ENCODE measurements at places on chromosomes 3 and 15.

DNA sequence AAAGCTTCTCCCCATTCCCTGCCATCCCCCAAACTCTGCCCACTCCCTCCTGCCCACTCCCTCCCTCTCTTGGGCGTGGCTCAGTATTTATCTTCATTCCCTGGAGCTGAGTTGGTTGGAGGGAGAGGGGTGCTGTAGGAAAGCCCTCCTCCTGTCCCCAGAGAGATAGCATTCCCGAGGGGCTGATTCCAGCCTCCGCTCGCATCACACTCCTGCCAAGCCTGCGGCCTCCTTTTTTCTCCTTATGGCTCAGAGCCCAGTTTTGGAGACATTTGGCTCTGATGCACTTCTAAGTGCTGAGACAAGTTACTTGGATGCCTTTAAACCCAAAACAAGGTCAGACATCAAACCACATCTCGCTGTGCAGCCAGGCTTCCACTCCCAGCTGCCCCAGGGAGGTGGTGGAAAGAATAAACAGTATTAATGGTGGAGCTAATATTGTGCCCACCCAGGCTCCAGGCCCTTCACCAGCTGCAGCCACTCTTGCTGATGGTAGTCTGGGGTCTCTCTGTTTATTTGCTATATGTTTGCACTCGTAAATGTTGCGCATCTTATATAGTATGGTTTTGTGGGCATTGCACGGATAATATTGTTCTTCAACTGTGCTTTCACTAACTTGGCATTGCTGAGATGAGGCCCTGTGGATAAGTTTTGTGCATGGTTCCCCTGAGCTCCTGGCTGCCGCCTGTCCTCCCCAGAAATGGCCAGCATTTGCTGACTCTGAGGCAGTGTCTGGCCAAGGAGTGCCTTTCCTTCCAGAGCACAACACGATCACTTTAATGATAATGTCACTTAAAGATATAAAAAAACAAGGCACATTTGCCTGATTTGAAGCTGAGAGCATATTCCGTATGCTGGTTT is 157.2 kb downstream of the LRRC28 start:
- DNase-seq = no peak
- H3K27ac ChIP-seq = no peak overlapping the region
- H3K4me1 ChIP-seq = peaks cover 3% of the 10 kb centered on the region
- no peaks in the 10 kb centered on the region for H3K27me3 ChIP-seq

DNA sequence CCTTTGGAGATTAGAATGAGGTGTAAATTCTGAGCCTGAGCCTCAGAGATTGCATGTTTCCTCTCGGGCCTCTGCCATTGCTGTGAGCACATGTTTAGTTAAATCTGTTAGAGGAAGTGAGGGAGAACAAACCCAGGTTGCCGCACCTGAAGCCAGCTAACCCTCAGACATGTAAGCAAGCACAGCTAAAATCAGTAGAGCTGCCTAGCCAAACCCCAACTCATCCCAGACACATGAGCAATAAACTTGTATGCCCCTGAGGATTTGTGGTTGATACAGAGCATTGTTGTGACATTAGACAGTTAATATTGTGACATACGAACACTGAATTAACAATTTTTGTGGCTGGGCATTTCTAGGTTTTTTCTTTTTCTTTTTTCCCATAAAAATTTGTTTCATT is 41.9 kb downstream of the NMD3 start:
- H3K27ac ChIP-seq = no peak overlapping the region
- no peaks in the 10 kb centered on the region for H3K4me1 ChIP-seq
- H3K36me3 ChIP-seq = no peaks in the 10 kb centered on the region
- no peak overlapping the region for H3K4me3 ChIP-seq
- no peaks in the 10 kb centered on the region for H3K27me3 ChIP-seq

DNA sequence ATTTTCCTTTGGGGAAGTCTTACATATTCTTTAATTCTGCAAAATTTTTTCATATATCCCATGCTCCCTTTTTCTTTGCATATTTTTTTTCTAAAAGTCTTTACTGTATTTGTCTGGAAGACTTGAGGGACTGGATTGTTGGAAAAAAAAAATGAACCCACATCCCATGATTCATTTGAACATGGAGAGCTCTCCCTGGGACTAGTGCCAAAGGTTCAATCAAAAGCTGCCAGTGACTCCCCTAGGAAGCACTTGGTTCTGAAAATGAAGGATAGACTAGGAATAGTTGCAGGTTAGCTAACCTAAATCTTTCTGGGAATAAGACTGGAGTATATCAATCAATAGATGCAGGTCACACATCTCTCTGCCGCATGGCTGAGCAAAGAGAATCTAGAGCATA is 16.4 kb upstream of the BNC1 start:
- H3K4me1 ChIP-seq = no peaks in the 10 kb centered on the region
- no peak overlapping the region for H3K27ac ChIP-seq
- no peak for DNase-seq
- no peak overlapping the region for H3K4me3 ChIP-seq

DNA sequence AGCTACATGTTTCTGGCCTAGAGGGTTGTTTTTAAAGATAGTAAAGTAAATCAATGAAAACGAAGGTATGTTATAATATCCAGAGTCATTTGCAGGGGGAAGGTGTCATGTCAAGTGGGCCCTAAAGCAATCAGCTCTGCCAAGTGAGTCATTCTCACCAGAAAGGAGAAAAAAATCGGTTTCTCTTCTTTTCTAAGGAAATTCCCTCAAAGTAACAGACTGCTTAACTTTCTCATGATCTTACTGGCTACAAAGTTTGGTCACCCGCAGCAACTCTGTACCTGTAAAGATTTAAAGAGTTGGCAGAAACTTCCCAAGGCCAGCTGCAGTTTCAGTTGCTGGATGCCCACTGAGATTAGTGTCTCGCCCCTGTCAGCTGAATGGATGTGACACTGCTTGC is 5.5 kb upstream of the FSIP1 start:
- H3K27ac ChIP-seq = no peak overlapping the region
- peaks cover 6% of the 10 kb centered on the region for H3K4me1 ChIP-seq
- H3K27me3 ChIP-seq = no peaks in the 10 kb centered on the region
- no peak for DNase-seq

DNA sequence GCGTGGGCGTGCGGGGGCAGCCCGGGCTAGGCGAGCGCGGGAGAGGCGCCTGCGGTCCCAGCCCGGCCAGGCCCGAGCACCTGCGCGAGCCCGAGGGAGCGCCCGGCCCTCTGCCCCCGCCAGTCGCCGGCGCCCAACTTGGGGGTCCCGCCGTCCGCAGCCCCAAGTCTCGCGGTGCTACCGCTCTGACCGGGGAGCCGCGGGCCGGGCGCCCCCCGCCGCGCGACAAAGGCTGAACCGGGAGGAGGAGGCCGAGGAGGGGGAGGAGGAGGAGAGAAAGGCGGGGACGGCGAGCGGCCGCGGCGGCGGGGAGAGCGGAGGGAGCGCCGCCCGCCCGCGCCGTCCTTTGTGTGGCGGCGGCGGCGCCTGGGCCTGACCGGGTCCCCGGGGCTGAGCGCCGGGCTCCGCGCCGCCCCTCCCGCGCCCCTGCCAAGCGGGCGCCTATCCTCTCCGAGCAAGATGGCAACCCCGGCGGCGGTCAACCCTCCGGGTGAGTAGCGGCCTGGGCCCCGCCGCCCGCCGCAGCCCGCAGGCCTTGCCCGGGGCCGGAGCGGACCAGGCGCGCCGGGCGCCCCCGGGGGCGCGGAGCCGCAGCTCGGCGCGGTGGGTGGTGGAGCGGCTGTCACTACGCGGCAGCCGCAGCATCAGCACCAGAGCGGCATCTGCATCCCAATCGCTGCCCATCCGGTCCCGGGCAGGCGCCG is at the start of gene ARNT2:
Gene ARNT2 (plus strand): TSS at position 326 of the 704 bp plus-strand sequence. CDS start 134 bp downstream, at position 460.
- DNase-seq = no peak
- no peaks in the 10 kb centered on the region for H3K4me1 ChIP-seq
- no peak within 1 kb of the TSS for H3K4me3 ChIP-seq
- H3K27ac ChIP-seq = no peak within 1 kb of the TSS
- no peaks in the 10 kb centered on the region for H3K36me3 ChIP-seq

GRCh38 chr15:96351761-96352603 is 21.5 kb downstream of the NR2F2 start:
- DNase-seq = no peak
- peaks cover 71% of the 10 kb centered on the region for H3K27me3 ChIP-seq
- H3K36me3 ChIP-seq = no peaks in the 10 kb centered on the region
- no peak overlapping the region for H3K27ac ChIP-seq
- no peak overlapping the region for H3K4me3 ChIP-seq
- peaks cover 12% of the 10 kb centered on the region for H3K4me1 ChIP-seq

GRCh38 chr3:58074997-58075396 is 66.8 kb downstream of the FLNB start:
- peaks cover 6% of the 10 kb centered on the region for H3K36me3 ChIP-seq
- DNase-seq = no peak
- H3K4me3 ChIP-seq = no peak overlapping the region
- no peaks in the 10 kb centered on the region for H3K27me3 ChIP-seq

DNA sequence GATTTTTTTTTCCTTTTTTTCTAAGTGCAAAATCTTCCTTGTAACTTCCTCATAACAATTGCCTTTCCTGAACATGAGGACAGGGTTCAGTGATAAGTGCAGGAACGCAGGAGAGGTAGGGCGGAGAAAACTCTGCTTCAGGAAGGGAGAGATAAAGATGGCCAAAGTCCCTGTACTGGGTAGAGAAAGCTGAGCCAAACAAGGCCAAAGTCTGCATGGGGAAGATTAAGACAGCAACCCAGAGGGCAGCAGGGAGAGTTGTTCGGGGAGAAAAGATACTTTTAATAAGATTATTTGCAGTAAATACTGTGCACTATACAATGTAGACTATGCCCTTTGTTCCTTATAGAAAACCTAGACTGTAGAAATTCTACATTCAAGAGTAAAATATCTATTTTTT is 55.4 kb upstream of the LRRFIP2 start:
- DNase-seq = no peak

DNA sequence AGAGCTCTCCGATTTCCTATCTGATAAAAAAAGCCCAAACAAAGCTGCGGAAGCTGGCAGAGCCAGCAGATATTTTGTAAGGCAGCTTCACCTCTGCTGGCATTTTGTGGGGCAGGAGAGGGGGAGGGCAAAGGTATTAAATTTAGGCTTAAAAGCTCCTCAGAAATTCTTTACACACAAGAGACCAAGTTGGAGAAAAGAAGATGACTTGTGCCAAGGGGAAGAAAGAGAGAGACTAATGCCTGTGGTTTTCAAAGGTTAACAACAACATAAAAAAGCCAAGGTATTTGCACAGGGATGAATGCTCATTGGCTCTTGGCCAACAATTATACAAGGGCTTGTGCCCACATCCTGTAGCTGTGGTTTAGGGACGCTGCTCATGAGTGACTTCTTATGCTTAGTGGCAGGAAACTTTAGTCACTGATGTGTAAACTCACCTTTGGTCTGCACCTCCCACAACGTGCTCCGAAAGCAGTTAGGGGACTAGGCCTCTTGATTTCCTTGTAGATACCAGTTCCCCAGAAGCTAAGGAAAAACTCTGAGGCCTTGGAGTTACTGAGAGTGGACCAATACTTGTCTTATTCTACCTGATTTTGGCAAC is 152.9 kb downstream of the TPRG1 start:
- H3K4me1 ChIP-seq = peaks cover 38% of the 10 kb centered on the region
- peak; percentile 80 for DNase-seq
- no peak overlapping the region for H3K4me3 ChIP-seq
- H3K27me3 ChIP-seq = no peaks in the 10 kb centered on the region
- H3K27ac ChIP-seq = peak overlapping the region; percentile 55
- H3K36me3 ChIP-seq = no peaks in the 10 kb centered on the region

DNA sequence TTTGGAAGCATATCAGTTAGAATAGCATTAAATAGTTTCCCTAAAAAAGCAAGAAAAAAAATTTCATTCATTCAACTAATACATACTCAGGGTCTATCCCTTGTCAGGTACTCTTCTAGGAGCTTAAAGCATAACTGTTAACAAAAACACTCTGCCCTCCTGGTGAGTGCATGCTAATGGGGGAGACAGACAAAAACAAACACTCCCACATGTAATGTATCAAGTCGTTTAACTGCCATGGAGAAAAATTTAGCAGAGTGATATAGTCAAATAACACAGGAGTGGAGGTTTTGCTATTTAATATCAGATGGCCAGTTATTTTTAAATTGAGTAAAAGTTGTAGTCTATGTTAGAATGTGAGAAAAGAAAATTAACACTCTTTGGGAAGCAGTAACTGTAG is 254.5 kb upstream of the RARB start:
- no peak overlapping the region for H3K27ac ChIP-seq

DNA sequence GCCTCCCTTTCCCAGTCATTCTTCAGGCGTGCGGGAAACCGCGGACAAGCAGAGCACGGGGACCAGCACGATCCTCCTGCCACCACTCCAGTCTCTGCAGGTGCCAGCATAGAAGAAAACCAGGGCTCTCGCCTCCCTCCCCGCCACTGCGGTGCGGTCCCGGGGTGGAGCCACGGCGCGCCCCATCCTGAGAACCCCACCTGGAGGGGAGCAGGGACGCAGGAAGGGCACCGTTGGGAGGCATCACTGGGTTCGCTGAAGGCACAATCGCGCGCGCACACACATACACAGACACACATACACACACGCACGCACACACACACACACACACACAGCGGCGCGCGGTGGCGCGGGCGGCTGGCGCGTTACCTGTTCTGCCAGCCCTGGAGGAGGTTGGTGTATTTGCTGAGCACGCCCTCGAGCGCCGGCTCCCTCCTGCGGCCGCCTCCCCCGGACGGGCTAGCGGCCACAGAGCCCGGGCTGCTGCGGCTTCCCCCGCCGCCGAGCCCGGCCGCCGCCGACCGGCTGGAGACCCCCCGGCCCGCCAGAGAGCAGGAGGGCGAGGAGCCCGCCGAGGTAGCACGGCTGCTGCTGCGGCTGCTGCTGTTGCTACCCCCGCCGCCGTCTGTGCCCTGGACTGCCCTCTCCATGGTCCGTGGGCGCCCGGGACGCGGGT is 394 bp downstream of the OSBPL10 start:
- peaks cover 19% of the 10 kb centered on the region for H3K27me3 ChIP-seq
- peak overlapping the region; percentile 69 for H3K4me3 ChIP-seq
- DNase-seq = no peak
- H3K36me3 ChIP-seq = no peaks in the 10 kb centered on the region
- peaks cover 6% of the 10 kb centered on the region for H3K4me1 ChIP-seq
- no peak overlapping the region for H3K27ac ChIP-seq

DNA sequence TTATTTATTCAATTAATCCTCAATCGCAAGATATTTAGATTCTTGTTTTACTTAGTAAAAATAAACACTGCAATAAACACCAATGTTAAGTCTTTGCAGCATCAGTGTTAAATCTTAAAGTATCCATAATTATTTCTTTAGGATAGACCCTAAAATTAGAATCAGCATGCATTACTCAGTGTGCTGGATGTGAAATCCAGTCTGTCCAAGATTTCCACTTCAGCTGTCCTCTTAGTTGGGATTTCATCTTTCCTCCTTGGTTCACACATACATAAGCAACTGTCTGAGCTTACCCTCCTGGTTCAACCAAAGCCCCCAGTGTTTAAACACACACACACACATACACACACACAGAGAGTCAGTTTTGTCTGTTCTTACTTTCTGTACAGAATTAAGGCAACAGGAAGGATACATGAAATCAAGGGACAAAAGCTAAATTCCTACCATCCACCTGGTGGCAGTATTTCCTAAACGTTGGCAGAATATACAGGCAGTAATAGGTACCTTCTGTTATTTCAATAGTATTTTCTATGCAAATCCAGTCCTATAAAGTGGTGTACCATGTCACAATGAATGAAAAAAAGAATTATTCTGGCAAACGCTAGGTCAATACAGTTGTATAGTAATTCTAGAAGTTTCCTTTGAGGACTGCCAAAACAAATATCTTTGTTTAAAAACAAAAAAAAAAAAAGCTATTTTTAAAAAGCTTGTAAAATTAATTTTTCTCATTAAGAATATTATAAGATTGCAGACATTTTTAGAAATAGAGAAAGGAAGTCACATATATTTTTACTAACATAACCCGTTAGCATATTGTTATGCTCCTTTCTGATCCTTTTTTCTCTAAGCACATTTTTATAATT is 27.3 kb upstream of the DMXL2 start:
- no peak overlapping the region for H3K4me3 ChIP-seq
- no peak overlapping the region for H3K27ac ChIP-seq
- DNase-seq = no peak
- no peaks in the 10 kb centered on the region for H3K4me1 ChIP-seq
- H3K36me3 ChIP-seq = no peaks in the 10 kb centered on the region
